ENCODE measurements at places on chromosomes 5 and 9.
A peak's percentile ranks its signal among the peaks of the same experiment; 100 is the strongest.

DNA sequence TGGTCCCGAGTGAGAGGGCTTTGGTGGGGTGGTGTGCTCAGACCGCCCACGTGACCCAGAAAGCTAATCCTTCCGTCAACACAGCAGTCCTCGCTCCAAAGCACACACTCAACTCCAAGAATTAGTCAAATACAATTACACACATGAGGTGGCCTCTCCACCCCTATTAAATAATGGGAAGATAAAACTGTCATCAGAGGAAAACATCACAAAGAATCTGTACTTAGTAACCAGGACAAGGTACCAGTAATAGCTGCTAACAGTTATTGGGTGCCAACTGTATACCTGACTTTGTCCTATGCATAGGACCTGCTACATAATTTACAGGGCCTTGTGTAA is 222.8 kb downstream of the HSPA4 start:
- H3K36me3 ChIP-seq: no peaks in the 10 kb centered on the region
- H3K27ac ChIP-seq: no peak overlapping the region
- H3K4me3 ChIP-seq: no peak overlapping the region
- H3K27me3 ChIP-seq: no peaks in the 10 kb centered on the region
- DNase-seq: no peak

DNA sequence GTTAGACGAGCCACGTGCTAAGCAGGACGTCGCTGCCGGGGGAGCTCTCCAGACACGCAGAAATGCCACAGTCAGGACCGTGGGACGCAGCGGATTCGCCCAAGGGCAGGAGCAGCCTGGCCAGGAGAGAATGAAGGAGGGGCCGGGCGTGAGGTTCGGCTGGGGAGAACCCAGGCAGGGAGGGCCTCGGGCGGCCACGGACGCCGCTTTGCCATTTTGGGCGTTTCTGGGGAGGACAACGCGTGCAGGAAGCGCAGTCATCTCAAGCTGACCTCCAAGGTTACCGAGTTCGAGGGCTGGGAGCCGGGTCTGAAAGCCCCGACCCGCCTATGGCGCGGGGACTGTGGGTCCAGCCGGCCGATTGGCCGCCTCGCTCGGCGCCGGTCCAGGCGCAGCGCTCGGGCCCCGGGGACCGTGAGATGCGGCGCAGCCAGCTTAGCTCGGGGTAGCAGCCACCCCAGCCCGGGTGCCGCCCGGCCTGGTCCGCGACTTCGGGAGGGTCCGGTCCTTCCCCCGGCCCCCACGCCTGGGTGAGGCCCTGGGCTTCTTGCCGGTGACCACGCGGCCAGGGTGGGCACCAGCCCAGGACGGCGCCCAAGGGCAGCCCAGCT is 760 bp upstream of the MAN1B1 start:
- peak overlapping the region; percentile 73 for H3K4me3 ChIP-seq
- peak overlapping the region; percentile 89 for H3K27ac ChIP-seq
- peaks cover 18% of the 10 kb centered on the region for H3K4me1 ChIP-seq
- peaks cover 37% of the 10 kb centered on the region for H3K36me3 ChIP-seq
- no peak for DNase-seq
- H3K27me3 ChIP-seq: no peaks in the 10 kb centered on the region

DNA sequence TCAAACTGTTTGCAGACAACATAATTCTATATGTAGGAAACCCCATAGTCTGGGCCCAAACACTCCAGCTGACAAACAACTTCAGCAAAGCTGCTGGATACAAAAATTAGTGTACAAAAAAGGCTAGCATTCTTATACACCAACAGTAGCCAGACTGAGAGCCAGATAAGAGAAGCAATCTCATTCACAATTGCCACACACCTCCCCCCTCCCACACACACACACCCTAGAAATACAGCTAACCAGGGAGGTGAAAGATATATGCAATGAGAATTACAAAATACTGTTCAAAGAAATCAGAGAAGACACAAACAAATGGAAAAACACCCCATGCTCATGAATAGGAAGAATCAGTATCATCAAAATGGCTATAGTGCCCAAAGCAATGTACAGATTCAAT is 9.0 kb downstream of the MTREX start:
- no peaks in the 10 kb centered on the region for H3K4me1 ChIP-seq
- no peaks in the 10 kb centered on the region for H3K27me3 ChIP-seq
- no peak overlapping the region for H3K27ac ChIP-seq
- H3K4me3 ChIP-seq: no peak overlapping the region
- DNase-seq: no peak
- no peaks in the 10 kb centered on the region for H3K36me3 ChIP-seq

- DNase-seq: no peak
- no peaks in the 10 kb centered on the region for H3K36me3 ChIP-seq
- H3K4me1 ChIP-seq: peaks cover 42% of the 10 kb centered on the region
- H3K27me3 ChIP-seq: no peaks in the 10 kb centered on the region
Measured at GRCh38 chr5:132496631-132497487, 6.3 kb upstream of the IRF1 start.

DNA sequence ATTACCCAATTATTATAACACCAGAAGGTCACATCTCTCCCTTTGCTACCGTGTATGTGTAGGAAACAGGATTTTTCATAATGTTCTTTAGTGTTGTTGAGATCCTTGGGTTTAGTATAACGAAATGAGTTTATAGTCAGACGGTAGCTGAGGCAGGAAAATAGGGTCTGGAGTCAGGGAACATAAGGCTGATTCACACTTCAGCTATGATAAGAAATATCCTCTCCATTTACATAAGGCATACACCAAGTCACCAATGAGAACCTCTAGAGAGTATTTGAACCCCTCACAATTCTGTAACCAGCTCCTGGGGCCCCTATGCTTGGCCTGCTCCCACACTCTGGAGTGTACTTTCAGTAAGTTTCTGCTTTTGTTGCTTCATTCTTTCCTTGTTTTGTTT is 58.9 kb upstream of the ANKH start:
- H3K36me3 ChIP-seq: no peaks in the 10 kb centered on the region
- no peak for DNase-seq
- no peaks in the 10 kb centered on the region for H3K27me3 ChIP-seq
- H3K27ac ChIP-seq: no peak overlapping the region

DNA sequence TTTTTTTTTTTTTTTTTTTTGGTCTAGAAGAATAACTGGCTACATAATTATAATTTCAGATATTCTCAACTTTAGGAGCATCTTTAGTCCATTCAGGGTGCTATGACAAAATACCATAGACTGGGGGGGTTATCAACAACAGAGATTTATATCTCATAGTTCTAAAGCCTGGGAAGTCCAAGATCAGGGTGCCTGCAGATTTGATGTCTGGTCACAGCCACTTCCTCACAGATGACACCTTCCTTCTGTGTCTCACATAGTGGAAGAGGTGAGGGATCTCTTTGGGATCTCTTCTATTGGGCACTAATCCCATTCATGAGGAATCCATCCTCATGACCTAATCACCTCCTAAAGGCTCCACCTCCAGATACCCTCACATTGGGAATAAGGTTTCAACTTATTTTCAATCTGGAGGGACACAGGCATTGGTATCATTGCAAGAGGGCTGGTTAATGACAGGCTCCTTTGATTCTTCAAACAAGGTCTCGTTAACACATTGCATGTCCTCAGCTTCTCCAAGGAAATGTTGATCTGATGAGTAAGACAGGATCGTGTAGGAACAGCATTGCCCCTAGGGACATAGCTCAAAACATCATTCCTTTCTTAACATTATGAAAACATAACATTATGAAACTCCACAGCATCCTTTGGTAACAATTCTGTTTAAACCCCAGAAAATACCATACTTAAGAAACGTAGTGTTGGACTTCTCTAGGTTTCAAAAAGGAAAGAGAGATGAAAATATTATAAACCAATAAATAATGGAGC is 372.4 kb downstream of the SEMA5A start:
- H3K27me3 ChIP-seq: no peaks in the 10 kb centered on the region
- H3K36me3 ChIP-seq: no peaks in the 10 kb centered on the region
- no peak for DNase-seq
- no peaks in the 10 kb centered on the region for H3K4me1 ChIP-seq
- H3K4me3 ChIP-seq: no peak overlapping the region
